Stimulated activated CD8-positive, alpha-beta memory T cell treated with anti-CD3 and anti-CD28 coated beads, Interleukin-7, amount 100 ng/mL, for 48 hours (primary cell): ENCODE measurements at places on chromosomes 5 and 9.

DNA sequence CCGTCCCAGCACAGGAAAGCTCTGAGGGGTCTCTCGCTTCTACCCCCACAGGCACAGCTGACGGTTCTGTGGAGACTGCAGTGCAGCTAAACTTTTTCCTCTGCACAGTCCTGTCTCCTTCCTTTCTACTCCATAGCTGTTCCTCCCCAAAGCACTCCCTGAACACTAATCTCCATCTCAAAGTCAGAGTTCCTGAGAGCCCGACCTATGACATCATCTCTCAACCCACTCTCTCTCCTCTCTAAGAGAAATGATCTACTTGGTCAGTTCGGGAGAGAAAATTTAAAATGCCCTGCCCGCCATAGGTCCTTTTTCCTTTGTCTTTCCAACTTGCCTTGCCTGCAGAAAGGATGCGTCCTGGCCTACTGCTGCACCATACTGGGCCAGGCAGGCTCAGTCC, 90.6 kb downstream of the FANCC start:
- no peak for DNase-seq

DNA sequence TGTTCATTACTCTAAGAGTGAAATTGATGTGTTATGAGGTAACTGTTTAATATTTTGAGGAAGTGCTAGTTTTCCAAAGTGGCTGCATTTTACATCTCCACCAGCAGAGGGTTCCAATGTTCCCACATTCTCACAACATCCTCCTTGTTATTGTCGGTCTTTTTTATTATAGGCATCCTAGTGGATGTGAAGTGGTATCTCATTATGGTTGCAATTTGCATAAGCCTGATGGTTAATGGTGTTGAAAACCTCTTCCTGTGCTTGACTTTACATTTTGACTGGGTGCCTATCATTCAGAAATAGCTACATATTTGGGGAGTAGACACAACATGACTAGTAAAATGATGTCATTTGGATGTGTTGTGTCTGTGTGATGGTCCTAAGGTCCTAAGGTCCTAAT, 143.6 kb downstream of the MRPS30 start:
- no peak for DNase-seq

GRCh38 chr9:5643005-5643624, 14.2 kb downstream of the RIC1 start:
- no peak for DNase-seq

DNA sequence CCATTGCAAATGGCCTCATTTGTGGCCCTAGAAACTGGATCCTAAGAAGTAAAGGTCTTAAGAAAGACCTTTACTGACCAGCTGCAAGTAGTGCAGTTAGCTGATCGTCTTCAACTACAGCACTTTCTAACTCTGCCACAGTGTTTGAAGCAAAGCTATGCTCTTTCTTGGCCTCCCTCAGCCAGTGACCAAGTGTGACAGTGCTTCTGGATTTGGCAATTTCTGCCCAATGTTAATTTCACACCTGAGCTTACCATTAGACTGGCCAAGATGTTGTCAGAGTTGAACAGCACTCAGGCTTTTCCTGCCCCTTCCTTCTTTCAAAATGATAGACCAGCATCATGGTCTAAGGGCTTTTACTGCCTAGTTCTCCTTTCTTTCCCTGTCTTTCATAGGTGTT, 36.1 kb downstream of the UHRF2 start:
- DNase-seq = no peak

DNA sequence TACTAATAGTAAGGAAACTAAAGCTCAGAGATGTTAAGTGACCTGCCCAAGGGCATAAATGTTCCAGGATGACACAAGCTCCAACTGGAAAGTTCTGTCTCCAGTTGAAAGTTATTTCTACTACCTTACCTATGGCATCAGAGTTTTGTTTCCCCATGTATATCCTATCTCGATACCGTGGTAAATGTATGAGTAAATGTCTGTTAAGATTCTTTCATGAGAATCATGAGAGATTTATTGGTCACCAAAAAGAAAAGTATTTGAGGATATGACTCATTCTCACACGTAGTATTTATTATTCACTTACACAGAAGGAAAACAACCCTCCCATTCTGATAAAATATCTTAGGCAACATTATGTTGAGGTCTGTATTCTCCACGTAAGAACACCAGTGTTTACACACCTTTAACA, 11.1 kb upstream of the SHOC1 start:
- no peak for DNase-seq
